RPMI8226 (cell line): ENCODE measurements at places on chromosomes 12 and 14.

GRCh38 chr14:64983439-64984310, 3.0 kb upstream of the FNTB start:
- DNase-seq, result peak; percentile 42

- DNase-seq, result peak; percentile 43
Observed at GRCh38 chr12:111084158-111084557, 163.8 kb upstream of the MYL2 start.

DNA sequence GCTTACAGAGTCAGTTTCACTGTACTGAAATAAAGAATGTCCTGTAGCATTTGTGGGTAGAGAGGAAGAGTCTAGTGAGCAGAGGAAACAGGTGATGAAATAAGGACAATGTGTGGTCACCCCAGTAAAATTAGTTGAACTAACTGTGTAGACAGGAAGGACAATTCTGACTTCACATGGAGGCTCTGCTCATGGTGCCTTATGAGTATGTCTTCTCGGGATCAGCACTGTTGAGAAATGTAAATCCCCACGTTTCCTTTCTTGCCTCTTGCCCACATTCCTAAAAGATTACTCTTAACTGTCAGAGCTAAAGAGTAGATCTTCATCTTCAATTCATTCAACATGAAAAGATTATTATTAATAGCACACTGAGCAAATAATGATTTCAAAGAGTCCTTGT, 113.2 kb upstream of the FLRT2 start:
- DNase-seq, result no peak

DNA sequence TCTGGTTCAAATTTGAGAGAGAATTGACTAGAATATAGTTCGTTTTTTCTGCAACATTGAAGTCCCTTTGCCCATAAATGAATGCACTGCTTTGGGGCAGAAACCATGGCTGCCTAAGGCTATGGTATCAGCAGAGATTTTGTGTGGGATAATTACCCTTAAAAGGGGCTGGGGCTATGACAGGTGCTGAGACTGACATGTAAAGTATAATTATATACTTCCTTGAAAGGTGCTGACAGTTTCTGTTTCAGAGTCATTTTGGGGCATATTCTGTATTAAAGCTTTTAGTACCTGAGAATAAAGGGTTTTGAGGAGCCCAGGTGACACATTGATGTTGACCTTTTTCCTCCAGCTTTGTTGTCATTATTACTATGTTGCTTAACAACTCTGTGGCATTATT, 150.3 kb upstream of the PTPRQ start:
- DNase-seq, result peak; percentile 87

- DNase-seq, result no peak
Observed at GRCh38 chr14:29649170-29649569, 278.5 kb downstream of the PRKD1 start.

- DNase-seq, result no peak
Observed at GRCh38 chr12:90773491-90773890, 181.5 kb downstream of the CCER1 start.

DNA sequence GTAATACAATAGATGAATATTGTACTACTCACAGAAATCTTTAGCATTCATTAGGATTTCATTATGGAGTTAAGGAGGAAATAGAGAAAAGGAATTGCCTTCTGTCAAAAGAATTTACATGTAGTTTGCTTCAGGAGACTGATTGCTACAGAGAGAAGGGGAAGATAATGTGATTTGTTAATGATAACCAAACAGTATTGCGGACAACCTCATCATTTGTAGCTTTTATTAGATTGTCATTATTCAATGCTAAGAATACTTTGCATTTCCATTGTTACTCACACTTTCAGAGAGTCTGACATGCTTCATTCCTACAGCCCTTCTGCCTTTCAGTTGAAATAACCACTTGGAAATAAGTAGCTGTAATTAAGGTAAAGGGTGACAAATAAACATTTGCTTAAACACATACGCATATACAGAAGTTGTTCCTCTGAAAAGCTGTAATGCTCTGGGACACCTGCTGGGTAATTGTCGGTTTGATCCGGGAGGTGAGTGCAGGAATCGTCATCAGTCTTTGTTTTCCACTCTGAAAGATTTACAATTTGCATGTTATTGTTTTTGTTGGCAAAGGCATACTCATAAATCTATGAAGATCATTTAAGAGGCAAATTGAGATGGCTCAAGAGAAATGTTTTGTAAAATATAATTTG, 600.2 kb downstream of the TRHDE start:
- DNase-seq, result no peak

GRCh38 chr14:85438001-85438400, 91.9 kb upstream of the FLRT2 start:
- DNase-seq, result no peak

GRCh38 chr14:70416725-70417349, at the start of gene SYNJ2BP:
SYNJ2BP (minus strand) TSS chr14:70417090; CDS start chr14:70416963, 127 bp downstream.
- peak; percentile 79 for DNase-seq

DNA sequence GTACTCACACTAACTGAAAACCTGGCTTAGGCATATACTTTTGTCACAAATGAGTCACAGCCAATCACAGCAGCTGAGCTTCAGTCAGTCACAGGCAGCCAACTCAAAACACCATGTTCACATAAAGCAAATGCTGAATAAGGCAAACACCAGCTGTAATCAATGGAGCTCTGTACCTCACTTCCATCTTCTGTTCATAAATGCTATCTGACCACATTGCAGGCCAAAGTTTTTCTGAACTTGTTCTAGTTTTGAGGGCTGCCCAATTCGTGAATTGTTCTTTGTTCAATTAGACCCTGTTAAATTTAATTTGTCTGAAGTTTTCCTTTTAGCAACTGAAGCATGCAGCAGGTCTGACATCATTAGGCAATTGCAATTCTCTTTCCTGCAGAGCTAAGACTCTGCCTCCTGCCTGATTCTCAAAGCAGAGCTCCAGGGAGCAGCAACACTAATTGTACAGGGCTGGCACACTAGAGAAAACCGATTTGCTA, 129.9 kb downstream of the WIF1 start:
- no peak for DNase-seq

GRCh38 chr12:46572644-46573346, 200.2 kb upstream of the SLC38A2 start:
- no peak for DNase-seq

DNA sequence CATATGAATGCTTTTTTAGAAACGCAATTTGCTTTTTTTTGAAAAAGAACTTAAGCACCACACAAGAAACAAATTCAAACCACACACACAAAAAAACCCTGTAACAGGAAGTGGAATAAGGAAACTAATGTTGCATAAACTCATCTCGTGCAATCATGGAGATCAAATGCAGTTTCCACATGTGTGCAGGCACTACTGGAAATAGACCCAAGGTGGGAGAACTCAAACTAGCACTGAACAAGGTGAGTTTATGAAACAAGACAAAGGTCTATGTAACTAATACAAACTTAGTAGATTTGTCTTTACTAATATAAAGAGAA, 17.5 kb downstream of the NIN start:
- no peak for DNase-seq

DNA sequence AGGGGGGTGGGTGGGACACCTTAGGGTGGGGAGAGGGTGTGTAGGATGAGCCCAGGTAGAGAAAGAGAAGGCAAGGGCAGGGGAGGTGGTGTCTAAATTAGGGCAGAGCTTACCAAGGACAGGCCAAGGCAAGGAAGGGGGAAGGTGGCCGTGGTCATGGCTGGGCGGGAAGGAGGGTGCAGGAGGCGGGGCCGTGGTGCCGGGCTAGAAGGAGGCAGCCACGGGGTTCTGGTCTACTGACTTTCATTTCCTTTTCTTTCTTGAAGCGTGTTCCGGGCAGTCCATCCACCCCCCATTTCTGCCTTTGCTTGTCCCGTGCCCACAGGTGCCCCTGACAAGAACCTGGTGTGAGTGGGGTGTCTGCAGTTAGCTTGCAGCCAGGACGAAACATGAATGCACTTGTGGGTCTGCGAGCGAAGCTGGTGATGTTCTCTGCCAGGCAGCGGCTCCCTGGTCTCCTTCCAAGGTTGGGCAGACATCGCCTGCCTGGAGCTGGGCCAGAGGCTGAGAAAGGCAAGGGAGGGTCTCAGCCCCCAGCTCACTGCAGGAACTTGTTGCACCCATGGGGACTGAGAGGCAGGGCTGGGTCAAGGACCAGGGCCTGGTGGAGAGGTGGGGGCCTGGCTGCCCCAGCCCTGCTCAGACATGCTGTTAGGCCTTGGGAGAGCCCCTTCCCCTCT, 58.2 kb downstream of the KIF26A start:
- peak; percentile 61 for DNase-seq

DNA sequence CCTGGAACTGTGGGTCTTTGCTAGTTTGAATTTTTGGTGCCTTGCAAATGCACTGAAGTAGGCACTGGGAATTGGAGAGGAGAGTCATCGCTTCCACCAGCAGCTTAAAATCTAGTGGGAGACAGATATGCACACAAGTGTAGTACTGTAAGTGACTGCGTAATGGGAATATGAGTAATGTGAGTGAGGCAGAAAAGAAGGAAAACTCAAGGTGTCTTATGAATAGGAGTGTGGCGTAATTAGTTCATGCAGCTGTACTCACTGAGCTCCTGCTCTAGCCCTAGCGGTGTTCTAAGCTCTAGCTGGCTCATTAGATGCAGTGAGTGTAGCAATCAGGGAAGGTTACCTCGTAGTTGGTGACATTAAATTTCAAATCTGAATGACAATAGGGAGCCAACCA, 2.8 kb downstream of the TCP11L2 start:
- no peak for DNase-seq

GRCh38 chr14:90943367-90943766, 117.1 kb downstream of the RPS6KA5 start:
- no peak for DNase-seq

- DNase-seq, result peak; percentile 10
Observed at GRCh38 chr14:21768116-21768874, 94.7 kb upstream of the OR4E1 start.

GRCh38 chr12:67714648-67715047, 66.1 kb downstream of the DYRK2 start:
- DNase-seq, result peak; percentile 20

- DNase-seq, result no peak
Observed at GRCh38 chr14:75079521-75079920, 10.1 kb downstream of the ZC2HC1C start.

GRCh38 chr14:36339816-36340215, 19.4 kb upstream of the MBIP start:
- DNase-seq, result no peak

DNA sequence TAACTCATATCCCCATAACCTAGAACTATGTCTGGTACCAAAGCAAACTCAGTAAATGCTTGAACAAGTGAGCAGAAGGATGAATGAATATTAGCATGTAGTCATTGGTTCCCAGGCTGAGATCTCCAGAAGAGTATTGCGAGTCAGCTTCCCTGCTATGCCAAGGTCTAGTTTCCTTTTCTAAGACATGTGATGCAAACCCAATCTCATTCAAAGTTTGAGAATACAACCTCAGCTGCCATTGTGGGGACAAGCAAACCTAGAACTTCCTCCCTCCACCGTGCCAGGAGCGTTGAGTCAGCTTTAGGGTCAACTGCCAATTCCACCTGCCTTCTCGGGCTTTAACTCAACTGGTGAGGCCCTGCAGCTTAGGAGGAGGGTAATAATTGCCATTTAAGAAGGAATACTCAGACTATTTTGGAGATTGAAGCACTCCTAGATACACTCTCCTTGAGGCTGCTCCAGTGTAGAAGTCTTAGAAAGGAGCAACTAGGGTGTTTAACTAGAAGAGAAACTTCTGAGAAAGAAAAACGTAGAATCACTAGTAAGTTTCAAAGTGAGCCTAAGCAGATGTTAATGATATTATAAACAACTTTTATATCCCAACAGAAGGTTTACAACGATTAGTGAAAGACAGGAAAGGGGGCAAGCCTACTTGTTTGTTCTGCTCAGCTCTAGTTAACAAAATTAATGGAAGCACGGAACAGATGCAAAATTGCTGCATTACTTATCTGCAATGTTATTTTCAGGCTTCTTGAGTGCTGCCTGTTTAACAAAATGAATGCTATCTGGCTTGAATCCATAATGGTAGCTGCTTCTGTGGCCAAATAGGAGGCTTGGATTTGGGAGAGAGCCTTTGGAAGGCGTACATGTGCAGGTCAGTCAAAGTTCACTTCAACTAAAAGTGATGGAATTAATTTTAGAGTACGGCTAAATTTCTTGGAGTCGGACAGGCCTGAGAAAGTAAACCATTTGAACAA, 96.9 kb downstream of the HELB start:
- DNase-seq, result peak; percentile 38

DNA sequence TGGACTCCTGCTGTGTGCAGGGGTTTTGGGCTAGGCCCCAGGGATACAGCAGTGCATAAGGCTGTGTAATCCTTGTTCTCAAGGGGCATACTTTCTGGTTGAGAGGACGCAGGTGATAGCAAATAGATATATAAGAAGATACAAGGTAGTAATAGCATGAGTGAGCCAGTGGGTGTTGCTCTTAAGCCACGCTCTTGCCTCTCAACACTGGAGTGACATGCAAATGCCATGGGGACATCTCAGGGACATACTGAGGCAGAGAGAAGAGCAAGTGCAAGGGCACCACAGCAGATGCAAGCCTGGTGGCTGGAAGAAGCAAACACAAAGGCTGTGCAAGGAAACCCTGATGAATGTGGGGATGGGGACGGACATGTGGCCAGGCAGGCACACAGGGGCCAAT, 223.3 kb downstream of the CHST11 start:
- no peak for DNase-seq

DNA sequence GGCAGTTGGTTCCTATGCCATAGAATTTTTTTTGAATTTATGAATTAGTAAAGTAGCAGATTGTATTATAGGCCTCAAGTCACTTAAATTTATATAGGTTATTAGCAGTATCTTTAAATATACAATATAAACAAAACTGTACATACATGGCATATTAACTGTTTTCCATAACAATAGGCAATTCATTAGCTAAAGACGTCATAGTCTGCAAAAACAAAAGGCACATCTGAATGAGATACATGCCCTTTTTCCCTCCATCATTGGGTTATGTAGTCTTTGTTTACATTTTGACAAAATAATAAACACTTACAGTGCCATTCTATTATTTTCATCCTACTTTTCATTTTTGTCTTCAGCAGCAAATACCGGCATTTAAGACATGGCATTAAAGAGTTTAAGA, 1.1 kb upstream of the VCPKMT start:
- DNase-seq, result no peak

- no peak for DNase-seq
Observed at GRCh38 chr14:53638966-53639365, 317.7 kb downstream of the BMP4 start.

GRCh38 chr14:50242566-50243310, 11.4 kb upstream of the SOS2 start:
- DNase-seq, result no peak

- peak; percentile 9 for DNase-seq
Observed at GRCh38 chr12:50326590-50327284, 43.4 kb upstream of the LIMA1 start.

DNA sequence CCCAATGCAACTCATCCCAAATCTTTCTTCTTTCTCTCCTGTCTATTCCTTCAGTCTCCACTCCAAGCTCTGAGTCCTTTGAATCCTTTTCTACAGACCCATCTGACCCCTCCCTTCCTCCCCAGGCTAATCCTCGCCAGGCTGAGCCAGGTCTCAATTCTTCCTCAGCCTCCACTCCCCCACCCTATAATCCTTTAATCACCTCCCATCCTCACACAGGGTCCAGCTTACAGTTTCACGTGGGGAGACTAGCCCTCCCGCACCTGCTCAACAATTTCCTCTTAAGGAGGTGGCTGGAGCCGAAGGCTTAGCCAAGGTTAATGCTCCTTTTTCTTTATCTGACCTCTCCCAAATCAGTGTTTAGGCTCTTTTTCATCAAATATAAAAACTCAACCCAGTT, 63.8 kb downstream of the MOK start:
- DNase-seq, result no peak

GRCh38 chr14:57392830-57393229, 2.4 kb downstream of the NAA30 start:
- DNase-seq, result no peak

GRCh38 chr14:91284791-91285548, 40.5 kb upstream of the GPR68 start:
- DNase-seq, result no peak

GRCh38 chr12:22231836-22232235, 102.7 kb downstream of the ST8SIA1 start:
- DNase-seq, result peak; percentile 16
